C1 segment of cervical spinal cord (tissue), 14 donors: ENCODE measurements at places on chromosomes 5 and 9.

DNA sequence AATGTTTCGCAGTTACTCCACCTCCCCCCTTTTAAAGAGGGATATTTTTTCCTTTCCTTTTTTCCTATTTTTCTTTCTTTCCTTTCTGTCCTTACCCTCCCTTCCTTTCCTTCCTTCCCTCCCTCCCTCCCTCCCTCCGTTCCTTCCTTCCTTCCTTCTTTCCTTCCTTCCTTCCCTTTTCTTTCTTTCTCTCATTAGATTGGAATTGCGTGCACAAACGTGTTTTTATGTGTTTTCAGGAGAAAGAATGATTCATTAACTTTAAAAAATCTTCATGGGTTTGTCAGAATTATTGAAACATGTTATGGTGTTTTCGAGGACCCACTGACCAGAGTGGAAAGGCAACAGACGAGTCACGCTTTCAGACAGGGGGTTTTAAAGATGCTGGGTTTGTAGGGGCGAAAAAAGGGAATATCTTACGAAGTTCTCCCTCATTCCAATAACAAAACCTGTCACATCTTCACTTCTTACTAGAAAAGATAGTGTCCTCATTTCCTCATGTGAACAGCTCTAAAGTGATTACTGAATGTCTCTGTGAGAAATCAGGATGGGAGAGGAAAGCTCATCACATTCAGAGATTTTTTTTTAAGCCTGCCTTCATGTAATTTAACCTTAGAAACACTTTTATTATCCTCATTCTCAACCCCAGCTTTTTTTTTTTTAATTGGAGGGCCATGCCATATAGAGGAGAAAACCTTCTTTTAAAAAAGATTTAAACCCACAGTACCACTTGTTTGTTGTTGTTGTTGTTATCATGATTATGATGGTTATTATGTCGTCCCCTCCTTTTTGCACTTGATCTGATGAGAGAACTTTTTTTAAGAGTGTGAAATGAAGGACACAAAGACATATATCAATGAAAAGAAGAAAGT lies 21.9 kb downstream of the NR2F1 start:
- DNase-seq = no peak

DNA sequence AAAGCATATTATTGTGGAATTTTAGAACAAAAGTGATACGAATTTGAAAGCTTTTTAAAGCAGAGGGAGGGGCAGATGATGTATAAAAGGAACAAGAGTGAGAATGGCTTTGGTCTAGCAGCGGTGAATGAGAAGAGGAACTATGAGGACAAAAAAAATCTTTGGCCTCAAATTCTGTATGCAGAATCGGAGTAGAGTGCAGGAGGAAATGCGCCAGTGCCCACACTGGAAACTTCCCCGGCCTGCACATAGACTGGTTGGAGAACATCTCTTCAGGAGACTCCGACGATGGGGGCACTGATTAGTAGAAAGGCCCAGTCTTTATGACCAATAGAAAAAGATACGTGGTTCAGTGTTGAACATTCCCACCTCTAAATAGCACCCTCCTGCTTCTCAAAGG lies 51.3 kb downstream of the SLC46A2 start:
- DNase-seq = no peak

DNA sequence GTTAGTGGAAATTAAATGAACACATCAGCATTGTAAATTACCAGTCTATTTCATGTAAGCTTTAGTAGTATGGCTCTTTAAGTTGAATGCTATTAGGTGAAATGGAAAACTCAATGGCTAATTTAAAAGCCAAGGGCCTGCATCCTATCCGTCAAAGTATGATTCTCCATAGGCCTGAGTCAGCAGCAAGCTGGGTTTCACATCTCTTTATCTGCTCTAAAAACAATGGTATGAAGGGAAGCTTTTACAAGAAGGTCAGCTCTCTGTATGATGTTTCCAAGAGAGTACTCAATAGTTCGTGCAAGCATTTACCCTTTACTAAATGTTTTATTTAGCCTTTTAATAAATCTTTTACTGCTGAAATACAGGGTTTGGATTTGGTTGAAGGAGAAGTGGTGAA lies 62.8 kb downstream of the MAP1B start:
- no peak for DNase-seq

DNA sequence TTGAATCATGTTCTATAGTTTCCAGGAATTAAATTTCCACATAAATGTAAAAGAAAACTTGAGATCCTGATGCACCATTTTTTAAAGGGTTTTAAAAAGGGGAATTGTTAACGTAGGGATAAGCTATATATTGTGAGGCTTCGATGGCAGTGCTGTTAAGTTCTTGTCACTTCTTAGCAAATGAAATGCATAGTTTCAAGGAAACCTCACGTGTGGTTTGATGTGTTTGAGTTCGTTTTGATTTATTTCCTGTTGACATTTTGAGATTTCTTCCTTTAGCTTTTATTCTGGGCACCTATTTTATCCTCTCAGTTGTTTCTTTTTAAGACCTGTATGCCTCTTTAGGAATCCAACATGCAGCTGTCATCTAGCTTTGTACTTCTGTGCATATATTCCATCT lies 301.0 kb downstream of the DOCK8 start:
- DNase-seq = no peak

DNA sequence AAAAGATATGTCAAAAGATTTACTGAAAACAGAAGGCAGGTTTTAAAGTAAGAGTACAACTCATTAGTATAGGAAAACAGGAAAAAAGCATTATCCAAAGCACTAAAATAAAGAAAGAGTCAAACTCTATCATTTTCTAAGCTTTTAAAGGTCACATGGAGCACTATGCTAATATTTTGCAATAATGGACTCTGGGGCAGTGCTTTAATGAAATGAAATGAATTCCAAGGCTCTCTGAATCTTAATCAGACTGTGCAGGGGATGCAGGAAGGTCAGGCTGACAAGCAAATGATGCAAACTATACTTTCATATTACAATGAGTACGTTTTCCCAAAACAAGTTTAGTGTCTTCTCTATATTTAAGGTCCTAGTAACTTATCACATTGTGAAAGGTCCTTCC lies 981.9 kb upstream of the DMAC1 start:
- DNase-seq = no peak

- DNase-seq = no peak
Measured at GRCh38 chr5:149302641-149303040, 31.0 kb downstream of the AFAP1L1 start.

GRCh38 chr9:93897075-93897970 lies 57.8 kb downstream of the BARX1 start:
- DNase-seq = no peak

GRCh38 chr9:34370335-34370969 lies 6.2 kb downstream of the MYORG start:
- DNase-seq = no peak

GRCh38 chr9:107466826-107467225 lies 22.7 kb downstream of the KLF4 start:
- DNase-seq = no peak

DNA sequence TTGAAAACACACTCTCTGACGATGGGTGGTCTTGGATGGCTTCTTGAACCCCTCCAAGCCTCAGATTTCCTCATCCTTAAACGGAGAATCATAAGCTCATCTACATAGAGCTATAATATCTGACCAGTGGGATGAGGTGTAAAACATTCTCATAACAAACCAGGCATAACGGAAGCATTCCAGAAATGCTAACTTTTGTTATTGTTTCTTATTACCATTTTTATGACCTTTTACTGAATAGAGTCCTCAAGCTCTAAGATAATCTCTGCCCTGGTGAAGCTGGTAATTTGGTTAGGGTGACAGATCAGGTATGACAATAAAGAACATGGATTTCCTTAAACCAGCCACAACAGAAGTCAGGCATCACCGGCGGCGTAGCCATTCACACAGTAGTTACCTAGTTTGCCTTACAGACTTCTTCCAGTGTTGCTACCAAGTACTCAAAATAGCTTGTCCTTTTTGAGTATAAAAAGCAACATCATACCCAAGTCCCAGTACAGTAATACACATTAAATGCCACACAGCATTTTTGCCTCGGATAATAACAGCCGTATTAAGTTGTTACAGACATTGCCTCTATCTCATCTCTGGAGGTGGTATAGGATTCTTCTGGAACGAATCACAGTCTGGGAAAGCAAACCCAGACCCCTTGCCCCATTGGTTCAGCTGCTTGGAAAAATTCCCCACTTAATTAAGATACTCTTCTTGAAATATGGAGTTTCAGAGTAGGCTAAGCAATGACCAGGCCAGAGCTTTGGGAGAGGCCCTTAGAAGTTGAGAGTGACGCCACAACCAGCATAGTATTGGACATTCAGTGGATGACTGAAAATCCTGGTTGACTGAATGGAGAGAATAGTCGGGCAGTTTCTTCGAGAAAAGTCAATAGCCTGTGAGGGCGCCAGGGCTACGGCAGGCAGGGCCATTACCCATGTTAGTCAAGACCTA lies 252.5 kb downstream of the SLIT3 start:
- no peak for DNase-seq

GRCh38 chr5:144247131-144247530 lies 76.5 kb downstream of the KCTD16 start:
- no peak for DNase-seq

GRCh38 chr5:172088801-172089200 lies 82.4 kb upstream of the FBXW11 start:
- no peak for DNase-seq

GRCh38 chr9:27413511-27414219 lies 110.4 kb upstream of the IFNK start:
- DNase-seq = no peak

DNA sequence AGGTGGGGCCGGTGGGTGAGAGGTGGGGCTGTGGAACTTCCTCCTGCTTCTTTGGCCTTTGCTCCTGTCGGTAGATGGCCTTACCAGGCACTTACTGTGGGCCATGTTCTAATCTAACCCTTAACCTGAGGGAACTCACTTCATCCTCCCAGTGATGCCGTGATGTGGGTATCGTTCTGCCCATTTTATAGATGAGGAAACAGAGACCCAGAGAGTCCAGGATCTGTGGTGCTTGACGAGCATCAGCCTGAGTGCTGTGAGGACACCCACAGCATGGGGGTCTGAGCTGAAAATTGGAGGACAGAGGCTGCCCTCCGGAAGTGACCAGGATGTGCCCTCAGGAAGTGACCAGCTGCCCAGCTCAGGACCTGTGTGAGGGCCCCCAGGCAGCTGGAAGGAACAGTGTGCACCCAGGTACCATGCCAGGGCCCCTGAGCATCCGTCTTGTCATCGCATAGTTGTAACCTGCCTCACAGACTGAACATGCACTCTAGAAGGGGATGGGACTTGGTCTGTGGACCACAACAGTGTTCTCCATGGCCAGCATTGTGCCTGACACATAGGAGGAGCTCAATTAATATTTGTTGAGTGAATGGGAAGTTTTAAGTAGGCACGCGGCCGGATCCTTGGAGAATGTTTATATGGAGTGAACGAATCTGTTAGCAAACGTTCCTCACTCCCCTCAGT lies 8.5 kb downstream of the NEK6 start:
- no peak for DNase-seq

- no peak for DNase-seq
Measured at GRCh38 chr9:110066929-110067716, 140.8 kb downstream of the C9orf152 start.

GRCh38 chr5:175603987-175604739 lies 53.7 kb upstream of the HRH2 start:
- DNase-seq = no peak
